ENCODE measurements at places on chromosomes 4 and X.

DNA sequence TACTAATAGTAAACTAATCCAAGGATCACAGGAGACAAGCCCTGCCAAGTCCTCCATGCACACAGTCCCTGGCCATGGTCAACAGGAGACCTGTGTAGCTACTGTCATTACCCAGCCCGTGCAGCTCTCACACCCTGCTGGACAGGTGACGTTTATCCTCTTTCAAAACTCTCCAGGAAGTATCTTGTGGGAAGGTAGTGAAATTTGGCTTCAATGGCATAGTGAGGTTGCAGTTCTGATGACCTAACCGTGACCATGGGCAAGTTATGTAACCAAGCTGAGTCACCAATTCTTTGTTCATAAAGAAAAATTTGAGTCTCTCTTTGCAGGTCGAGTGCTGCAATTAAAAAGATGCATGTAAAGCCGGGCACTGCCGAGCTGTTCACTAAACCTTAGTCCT is 11.3 kb upstream of the SLC2A9 start:
- peak; percentile 84 for DNase-seq

GRCh38 chrX:150502979-150503897 is 65.2 kb upstream of the MTM1 start:
- no peak for DNase-seq

GRCh38 chr4:2045518-2045951 is 13.6 kb upstream of the NAT8L start:
- no peak for DNase-seq

GRCh38 chr4:97216046-97216445 is 927.2 kb downstream of the STPG2 start:
- no peak for DNase-seq

DNA sequence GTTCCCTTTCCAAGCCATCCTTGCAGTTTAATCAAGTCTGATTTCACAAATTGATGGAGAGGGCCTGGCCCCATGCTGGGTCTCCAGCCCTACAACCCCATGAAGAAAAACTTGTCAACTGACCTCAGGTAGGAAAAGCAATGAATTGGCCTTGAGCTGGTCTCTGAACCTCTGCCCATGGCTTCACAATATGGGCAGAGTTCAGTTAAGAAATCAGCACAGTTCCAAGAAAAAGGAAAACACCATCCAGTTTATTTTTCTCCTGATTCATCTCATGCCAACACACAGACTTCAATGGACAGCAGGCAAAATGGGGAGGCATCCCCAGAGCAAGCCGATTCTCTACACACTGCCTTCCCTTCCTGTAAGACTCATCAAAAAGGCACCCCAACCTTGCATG is 3.3 kb downstream of the RIPPLY1 start:
- DNase-seq, result no peak

- DNase-seq, result peak; percentile 71
These were observed 275.4 kb downstream of the ARHGAP10 start for GRCh38 chr4:148007314-148007760.

GRCh38 chr4:163590103-163590502 is 95.6 kb downstream of the TMA16 start:
- DNase-seq, result no peak

DNA sequence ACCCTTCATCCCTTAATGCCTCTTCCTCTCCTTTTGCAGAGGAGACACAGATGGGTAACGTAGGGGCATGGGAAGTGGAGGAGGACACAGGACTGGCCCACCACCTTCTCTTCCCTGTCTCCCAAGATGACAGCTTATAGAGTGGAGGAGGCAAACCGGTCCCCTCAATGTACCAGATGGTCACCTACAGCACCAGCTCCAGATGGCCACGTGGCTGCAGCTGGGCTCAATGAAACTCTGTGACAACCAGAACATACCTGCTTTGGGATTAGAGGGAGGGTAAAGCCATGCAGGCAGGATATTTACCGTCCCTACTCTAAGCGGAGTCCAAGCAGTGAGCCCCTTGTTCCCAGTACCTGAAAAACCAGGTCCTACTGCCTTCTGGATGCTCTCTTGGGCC is 7.5 kb upstream of the KLHL15 start:
- DNase-seq, result no peak

DNA sequence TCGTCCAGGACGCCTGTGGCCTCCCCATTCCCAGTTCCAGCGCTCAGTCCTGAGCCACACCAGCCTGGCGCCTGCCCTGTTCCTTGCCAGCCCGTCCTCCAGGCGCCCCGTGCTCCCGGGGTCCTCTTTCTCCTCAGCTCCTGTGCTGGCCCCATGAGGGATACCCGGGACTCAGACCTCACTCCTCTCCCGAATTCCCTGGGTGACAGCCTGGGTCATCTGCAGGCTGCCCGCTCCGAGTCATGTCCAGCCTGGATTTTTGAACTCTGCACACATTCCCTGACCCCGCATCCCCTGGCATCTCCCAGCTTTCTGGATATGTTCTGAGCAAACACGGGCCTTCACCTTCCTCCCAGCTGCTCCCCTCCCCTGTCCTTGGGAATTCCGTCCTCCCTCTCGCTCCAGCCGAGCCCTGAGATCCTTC is 14.9 kb upstream of the ADD1 start:
- DNase-seq, result no peak

- DNase-seq, result peak; percentile 70
These were observed 55.7 kb upstream of the PPARGC1A start for GRCh38 chr4:23945451-23946017.

DNA sequence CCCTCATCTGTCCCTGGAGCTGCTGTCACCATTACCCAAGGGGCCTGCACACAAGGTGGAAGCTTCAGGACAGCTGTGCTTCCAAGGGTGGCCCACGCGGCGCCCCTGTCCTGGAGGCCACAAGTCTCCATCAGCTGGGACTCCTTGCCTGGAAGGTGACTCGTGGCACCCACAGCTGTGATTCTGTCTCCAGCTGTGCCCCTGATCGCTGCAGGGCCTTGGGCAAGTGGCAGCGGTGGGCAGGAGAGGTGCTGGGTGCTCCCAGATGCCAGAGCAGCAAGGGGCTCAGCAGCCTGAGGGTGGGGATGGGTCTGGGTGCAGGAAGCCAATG is 9.0 kb upstream of the DUSP9 start:
- DNase-seq, result no peak

- DNase-seq, result peak; percentile 34
These were observed 533 bp downstream of the IL15 start for GRCh38 chr4:141636771-141637460.

DNA sequence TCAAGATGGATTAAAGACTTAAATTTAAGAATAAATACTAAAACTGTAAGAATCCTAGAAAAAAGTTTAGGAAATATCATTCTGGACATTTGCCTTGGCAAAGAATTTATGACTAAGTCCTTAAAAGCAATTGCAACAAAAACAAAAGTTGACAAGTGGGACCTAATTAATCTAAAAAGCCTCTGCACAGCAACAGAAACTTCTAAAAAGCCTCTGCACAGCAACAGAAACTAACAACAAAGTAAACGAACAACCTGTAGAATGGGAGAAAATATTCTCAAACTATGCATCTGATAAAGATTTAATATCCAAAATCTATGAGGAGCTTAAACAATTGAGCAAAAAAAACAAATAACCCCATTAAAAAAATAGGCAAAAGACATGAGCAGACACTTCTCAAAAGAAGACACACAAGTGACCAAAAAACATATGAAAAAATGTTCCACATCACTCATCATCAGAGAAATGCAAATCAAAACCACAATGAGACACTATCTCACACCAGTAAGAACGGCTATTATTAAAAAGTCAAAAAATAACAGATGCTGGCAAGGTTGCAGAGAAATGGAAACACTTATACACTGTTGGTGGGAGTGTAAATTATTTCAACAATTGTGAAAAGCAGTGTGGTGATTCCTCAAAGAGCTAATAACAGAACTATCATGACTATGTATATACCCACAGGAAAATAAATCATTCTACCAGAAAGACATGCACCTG is 5.5 kb upstream of the OPRPN start:
- no peak for DNase-seq

- DNase-seq, result no peak
These were observed 13.0 kb upstream of the FGF5 start for GRCh38 chr4:80253510-80253909.

GRCh38 chr4:126955292-126956183 is 677.2 kb upstream of the INTU start:
- DNase-seq, result no peak

DNA sequence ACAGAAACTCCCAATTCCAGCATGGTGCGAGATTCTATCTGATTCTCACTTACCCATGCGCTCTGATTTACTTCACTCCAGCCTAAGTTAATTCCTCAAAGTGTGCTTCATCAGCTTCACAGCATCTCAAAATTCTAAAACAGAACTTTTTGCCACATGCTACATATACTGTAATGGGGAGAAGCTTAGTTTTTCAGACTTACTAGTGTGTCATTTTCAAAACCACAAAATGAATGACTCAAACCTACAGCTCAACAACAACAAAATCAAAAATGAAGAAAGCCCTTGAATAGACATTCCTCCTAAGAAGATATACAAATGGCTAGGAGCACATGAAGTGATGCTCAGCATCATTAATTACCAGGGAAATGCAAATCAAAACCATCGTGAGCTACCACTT is 14.9 kb downstream of the IRF2 start:
- no peak for DNase-seq

DNA sequence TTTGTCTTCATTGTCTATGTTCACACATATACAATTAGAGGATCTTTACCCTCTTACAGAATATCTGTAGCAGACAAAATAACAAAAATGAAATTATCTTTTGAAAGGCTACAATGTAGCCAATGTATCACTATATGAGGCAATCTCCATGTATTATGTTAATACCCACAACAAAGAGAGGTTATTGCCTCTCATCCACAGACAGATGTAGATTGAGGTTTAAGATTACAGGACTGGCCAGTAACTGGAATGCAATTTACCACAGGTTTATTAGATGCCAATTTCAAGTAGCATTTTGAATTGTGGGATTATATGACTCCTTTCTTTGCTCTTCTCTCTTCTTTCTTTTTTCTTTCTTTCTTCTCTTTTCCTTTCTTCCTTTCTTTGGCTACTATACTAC is 242.6 kb downstream of the ANKRD50 start:
- DNase-seq, result no peak

GRCh38 chrX:107894038-107894437 is 68.4 kb downstream of the MID2 start:
- peak; percentile 27 for DNase-seq

GRCh38 chrX:51047950-51048349 is 137.4 kb downstream of the BMP15 start:
- no peak for DNase-seq

- DNase-seq, result no peak
These were observed 29.4 kb upstream of the TTC29 start for GRCh38 chr4:146975036-146975435.

Data from inflammatory macrophage (primary cell).